Stimulated activated CD4-positive, alpha-beta T cell treated with anti-CD3 and anti-CD28 coated beads, Interleukin-15, amount 100 ng/mL, for 1 hour (primary cell): ENCODE measurements at places on chromosomes 5 and 9.

DNA sequence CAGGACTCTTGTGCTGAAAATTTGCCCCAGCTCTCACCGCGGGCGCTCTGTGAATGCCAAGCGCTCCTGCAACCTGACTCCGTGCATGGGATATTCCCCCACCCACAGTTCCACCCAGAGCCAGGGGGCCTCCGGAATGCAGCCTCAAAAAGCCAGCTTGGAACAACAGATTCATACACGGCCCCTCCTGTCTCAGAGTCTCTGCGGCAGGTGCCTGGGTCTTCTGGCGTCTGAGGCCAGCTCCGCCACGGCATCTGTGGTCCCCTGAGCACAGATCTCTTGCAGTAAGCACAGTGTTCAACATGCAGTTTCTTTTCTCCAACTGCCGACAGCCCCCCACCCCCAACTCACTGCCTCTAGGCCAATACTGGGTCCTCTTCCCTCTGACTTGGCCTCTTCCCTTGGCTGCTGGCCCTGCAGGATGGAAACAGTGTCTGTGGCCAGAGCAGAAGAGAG lies 355.7 kb upstream of the IRX2 start:
- DNase-seq = no peak

- no peak for DNase-seq
These were observed at the start of gene TUSC1 for GRCh38 chr9:25678147-25678666. TUSC1 (minus strand) TSS chr9:25678444; CDS start chr9:25678312, 132 bp downstream.

DNA sequence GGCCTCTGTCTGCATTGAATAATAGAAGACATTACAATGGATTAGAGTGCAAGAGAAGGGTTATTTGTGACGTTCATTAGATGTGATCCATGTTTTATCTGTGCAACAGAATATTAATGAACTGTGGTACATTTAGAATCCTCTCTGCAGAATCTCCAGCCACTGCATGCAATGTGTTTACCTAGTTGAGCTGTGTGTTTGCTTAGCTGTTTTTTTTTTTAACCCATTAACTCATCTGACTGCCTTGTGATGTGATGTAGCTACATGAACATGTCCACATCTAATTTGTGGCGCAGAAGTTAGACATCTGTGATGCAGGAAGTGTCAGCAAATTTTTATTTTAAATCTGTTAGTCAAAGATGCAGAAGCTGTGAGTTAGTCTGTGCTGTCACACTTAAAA lies 236.9 kb downstream of the CD180 start:
- no peak for DNase-seq

DNA sequence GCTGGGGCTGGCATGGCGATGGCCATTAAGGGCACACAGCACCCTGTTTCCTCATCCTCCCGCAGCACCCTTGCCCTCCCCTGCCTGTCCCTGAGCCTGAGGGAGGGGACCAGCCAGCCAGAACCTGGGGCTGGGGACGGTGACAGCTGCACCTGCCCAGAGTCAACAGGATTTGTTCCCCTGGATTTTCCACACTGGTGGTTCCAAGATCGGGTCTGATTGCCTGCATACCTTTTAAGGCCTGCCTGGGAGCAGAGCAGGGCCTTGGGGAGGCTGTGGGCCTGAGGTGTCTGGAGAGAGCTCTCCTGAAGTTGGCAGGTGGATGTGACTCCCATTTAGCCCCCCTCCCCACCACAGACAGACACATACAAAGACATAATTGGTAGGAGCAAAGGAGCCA lies 61.0 kb upstream of the C5orf58 start:
- no peak for DNase-seq

- no peak for DNase-seq
These were observed 31.6 kb downstream of the DTWD2 start for GRCh38 chr5:118956727-118957126.

GRCh38 chr5:125130591-125130990 lies 384.2 kb upstream of the ZNF608 start:
- no peak for DNase-seq

- DNase-seq = no peak
These were observed 49.5 kb downstream of the SEMA4D start for GRCh38 chr9:89448381-89448780.

DNA sequence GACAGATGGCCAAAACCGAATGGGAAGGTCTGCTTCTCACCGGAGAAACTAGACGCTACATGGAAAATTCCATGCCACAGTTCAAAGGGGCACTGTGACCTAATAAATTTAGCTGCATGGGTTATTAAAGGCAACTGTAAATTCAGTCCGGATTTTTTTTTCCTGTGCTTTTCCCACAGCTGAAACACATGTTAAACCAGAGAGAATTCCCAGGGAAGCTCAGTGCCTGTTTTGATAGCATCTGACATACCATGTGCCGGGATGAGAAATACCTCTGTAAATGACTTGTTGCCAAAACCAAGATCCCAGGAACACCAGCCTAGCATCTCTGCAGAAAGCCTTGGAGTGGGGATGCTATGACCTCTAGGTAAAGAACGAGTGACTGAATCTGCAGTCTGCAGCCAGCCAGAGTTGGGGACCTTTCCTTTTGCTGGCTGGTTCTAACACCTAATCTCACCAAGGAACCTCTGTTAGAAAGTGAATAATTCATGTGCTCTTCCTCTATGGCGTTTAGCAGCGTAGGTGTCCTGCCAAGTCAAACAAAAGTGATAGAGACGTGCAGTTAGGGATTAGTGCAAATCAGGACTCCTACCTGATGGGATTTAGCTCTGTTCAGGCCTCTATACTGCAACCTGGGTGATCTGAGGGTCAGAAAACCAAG lies 77.9 kb downstream of the SLIT3 start:
- no peak for DNase-seq

GRCh38 chr9:84169240-84169639 lies 171.3 kb downstream of the SLC28A3 start:
- no peak for DNase-seq

GRCh38 chr9:98144631-98145030 lies 25.6 kb upstream of the TRIM14 start:
- no peak for DNase-seq

DNA sequence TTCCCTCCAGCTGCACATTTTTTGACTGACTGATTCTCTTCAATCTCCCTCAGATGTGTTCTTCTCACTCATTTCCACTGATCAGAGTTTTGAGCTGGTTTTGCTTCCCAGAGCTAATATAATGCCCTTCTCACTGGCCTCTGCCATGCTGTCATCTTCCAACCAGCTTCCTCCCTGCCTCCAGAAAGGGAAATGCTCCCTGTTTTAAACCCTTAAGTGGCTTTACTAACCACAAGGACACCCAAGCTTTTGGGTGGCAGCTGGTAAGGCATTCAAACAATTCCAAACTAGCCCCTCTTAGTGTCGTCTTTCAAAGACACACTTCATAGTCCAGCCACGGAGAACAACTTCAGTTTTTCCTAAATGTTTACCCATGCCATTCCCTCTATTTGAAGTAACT lies 172.5 kb downstream of the CRB2 start:
- no peak for DNase-seq

DNA sequence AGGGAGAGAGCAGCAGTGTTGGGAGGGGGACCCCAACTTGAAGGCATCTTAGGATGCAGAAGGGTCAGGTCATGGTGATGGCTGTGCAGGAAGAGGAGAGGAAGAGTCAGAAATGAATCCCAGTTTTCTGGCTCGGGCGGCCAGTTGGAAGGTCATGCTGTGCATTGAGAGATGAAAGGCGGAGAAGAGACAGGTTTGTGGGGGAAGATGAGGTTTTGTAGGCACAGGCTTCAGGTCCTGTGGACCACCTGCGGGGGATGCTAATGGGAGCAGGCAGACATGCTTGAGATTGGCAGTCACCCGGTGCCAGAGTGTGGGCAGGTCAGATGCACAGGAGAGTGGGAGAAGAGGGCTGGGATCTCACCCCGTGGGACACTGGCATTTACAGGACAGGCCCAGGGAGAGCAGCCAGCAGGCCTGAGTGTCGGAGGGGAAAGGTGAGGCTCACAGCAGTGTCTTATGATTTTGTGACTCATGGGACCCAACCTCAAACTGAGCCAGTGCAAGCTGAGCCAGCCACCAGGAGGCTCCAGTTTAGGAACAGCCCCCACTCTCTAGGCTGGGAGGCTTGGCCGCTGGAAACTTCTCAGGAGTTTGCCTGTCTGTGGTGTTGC lies 17.5 kb downstream of the STXBP1 start:
- DNase-seq = no peak

GRCh38 chr9:130885484-130886375 lies 10.9 kb downstream of the QRFP start:
- DNase-seq = no peak

- DNase-seq = no peak
These were observed 10.4 kb downstream of the CDK5RAP2 start for GRCh38 chr9:120569556-120569955.

- no peak for DNase-seq
These were observed 33.5 kb downstream of the SHC3 start for GRCh38 chr9:89145097-89145496.

DNA sequence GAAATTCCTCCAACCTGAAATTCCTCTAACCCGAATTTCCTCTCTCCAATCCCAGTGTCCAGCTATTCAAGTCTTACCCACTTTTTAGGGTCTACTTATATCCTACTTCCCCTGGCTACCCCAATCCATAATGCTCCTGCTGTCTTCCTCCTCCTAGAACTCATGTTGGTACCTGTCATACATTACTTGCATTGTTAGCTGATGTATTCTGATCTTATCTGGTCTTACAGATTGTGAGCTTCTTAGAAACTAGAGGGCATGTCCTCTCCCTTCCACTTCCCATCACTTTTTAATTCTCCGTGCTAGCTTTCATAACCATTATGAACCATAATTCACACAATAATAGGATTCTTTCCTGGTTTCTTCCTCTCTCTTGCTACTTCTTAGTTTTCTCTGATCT lies 336.1 kb downstream of the CWC27 start:
- no peak for DNase-seq

DNA sequence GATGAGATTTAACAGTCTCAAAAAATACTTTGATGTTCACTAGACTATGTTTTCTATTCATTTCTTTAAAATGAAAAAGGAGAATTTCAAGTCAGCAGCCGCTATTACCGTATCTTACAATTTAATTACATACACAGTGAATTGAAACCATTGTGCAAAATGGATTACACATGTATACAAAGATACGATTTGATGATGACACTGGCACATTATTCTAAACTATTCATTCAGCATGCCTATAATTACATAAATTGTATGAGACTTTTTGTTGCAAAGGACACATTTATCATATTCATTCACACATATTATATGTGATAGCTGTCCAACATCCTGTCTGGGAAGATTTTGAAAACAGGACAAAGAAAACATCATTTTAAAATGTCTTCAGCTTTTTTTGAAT lies 118.3 kb upstream of the VCAN start:
- no peak for DNase-seq

GRCh38 chr5:74020503-74020902 lies 394.5 kb downstream of the ARHGEF28 start:
- no peak for DNase-seq

GRCh38 chr9:117258184-117258866 lies 156.5 kb downstream of the ASTN2 start:
- DNase-seq = no peak

GRCh38 chr9:27337833-27338526 lies 41.0 kb upstream of the EQTN start:
- DNase-seq = no peak

DNA sequence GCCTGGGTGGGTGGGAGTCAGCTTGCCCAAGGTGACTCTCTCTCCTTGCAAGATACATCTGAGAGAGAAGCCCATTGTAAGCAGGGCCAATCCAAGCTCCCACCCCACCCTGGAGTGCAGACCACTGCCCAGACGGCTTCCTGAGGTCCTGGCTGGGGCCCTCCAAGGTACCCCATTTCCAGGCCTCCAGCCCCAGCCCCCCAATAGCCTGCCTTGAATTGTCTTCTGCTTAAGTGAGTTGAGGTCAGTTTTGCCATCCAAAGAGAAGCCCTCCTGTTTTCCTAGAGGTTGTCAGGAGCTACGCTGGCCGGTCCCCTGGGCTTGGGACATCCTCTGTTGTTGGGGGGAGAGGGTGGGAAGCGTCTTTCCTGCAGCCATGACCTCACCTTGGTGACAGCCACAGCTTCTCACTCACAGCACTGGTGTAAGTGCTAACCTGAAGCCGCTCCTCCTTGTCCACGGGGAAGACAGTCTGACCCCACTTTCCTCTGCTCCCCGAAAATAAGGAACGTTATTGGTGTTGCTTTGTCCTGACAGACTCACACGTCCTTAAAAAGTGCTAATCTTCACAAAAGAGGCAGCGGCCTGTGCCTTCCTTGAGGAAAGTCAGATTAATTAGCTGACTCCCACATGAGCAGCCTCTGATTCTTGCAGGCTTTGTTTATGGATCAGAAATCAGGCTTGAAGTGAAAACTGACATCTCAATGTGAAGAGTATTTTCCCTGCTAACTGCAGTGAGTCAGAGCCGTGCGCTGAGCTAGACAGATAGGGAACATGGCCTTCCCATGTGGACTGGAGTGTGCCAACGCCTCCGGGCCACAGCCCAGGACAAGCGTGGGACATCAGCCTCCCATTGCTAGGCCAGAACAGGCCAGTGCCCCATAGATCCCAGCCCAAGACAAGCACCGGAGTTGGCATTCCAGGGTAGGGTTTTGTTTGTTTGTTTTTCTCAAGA lies 52.3 kb downstream of the ADAMTS2 start:
- no peak for DNase-seq

DNA sequence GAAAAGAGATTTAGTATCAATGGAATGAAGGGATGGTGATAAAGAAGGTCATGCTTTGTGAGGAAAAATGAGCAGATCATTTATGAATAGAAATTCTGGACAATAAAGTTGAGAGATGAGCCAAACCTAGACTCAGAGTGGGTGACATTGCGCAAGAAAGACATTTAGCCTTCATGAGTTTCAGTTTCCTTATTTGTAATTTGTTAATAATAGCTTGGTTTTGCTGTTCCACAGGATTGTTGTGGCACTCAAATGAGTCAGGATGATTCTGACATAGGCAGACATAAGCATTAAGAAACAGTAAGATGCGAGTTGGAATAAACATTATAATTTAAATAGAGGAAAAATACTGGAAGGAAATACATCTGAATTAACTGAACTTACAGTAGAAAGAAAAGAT lies 34.8 kb downstream of the ITGA2 start:
- DNase-seq = no peak

DNA sequence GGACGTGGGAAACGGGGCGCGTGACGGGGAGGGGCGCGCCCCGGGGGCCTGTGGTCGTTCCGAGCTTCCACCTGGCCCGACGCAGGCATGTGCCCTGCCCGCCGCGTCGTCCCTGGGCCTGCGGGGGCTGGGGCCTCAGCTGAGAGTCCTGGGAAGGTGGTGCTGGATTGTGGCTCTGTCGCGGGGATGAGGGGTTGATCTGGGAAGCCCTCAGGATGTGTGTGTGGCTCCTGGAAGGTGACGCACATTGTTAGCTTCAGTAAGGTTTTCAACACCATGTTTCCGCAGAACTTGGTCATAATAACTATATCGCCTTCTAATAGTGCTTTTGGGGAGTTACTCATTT lies 589.1 kb downstream of the MTRR start:
- no peak for DNase-seq

- no peak for DNase-seq
These were observed 17.3 kb downstream of the QSOX2 start for GRCh38 chr9:136228107-136228875.

- DNase-seq = no peak
These were observed 58.0 kb downstream of the ACO1 start for GRCh38 chr9:32442433-32442832.

- no peak for DNase-seq
These were observed 44.5 kb upstream of the SLC6A19 start for GRCh38 chr5:1156754-1157460.
